ENCODE measurements at places on chromosomes 16 and 17.

DNA sequence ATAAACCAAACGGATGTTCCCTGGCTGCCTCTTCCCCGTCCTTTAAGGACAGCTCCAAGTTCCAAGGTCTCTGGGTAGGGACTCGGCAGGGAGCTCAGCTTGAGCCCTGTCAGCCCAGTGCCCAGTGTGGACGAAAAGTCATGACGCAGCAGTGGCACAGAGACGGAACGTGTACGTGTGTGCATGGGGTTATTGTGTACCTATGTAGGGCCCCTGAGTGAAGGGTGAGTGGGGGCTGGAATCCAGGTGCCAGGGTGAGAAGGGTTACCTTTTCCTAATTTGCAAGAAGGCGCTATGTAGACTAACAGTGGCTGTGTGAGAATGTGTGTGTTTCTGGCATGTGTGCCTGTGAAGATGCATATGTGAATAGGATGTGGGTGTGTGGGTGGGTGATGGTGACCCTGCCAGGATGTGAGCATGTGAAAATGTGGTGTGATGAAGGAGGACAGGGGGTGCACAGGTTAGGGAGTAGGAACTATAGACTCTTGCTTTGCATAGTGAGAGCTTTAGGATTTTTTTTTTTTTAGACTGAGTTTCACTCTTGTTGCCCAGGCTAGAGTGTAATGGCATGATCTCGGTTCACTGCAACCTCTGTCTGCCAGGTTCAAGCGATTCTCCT lies 6.0 kb downstream of the SCN4A start:
- DNase-seq = no peak

DNA sequence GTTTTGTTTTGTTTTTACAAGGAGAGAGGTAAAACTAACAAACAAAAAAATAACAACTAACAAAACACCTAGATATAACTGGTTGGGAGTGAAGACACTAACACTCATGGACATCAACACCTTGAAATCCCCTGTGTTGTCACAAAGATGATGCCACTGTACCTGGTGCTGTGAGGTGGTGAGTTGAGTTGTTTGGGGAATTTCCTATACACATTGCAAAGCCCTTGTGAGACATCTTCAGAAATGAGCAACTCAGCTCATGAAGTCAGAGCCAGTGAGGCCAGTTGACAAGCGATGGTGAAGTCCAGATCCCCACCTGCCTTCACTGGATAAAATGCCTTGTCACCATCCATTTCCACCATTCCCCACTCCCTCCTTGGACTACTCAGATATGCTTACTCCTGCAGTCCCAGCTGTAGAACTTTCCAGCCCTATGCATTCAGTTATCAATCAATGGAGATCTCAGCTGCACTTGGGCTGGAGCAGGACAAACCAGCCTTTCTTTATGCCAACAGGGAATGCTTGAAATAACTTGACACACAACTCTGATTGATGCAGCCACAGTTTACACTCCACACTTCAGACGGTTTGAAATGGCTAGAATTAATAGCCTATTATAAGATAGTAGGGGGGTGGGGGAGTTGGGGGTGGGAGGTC lies 22.2 kb downstream of the ANKFN1 start:
- DNase-seq = no peak

DNA sequence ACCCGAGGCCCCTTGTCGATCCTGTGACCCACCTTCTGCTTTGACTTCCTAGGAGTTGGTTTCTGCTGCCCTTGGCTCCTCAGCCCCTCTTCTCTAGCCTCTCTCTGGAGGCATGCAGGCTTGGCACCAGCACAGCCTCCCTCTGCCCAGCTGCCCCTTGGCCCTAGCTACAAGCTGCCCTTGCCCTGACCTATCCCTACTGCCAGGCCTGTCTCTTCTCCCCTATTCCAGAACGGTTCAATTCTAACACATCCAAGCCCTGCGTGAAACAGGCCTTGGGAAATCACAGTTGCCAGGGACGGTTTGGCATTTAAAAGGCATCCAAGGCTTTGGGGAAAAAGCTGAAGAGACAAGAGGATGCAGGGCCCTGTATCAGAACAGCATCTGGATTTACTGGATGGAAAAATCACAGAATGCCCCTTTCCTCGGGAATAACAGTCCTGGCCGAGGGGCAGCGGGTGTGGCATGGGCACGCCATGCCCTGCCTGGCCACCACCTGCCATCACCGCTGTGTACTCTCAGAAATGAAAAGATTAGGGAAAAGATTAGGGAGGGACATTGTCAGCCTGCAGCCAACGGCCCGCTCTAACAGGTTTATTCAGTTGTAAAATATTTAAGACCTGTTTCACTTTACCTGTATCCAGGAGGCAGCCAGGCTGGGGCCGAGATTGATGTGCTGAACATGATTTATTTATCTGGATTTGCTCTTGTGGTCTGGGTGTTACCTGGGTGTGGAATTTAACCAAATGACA lies 15.8 kb downstream of the RAI1 start:
- no peak for DNase-seq

GRCh38 chr16:69711115-69711740 lies 15.1 kb downstream of the NQO1 start:
- DNase-seq = no peak

DNA sequence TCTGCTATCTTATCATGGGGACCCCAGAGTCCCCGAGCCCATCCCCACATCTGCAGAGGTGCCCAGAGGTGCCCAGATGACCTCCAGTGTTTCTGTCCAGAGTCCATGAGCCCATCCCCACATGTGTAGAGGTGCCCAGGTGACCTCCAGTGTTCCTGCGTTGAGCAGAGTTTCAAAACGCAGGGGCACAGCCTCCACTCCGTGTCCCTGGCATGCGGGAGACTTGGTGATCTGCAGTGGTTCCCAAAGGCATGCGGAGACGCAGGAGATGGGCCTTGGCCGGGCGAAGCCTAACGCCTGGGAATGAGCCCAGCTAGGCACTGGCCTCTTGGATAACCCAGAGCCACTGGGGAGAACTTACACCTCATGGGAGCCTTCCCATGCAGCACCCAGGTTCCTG lies 41.3 kb downstream of the COX4I1 start:
- no peak for DNase-seq

GRCh38 chr17:66904760-66905624 lies 59.5 kb upstream of the CACNG4 start:
- DNase-seq = no peak

- no peak for DNase-seq
These were observed 2.6 kb upstream of the TRIM65 start for GRCh38 chr17:75899353-75899752.

DNA sequence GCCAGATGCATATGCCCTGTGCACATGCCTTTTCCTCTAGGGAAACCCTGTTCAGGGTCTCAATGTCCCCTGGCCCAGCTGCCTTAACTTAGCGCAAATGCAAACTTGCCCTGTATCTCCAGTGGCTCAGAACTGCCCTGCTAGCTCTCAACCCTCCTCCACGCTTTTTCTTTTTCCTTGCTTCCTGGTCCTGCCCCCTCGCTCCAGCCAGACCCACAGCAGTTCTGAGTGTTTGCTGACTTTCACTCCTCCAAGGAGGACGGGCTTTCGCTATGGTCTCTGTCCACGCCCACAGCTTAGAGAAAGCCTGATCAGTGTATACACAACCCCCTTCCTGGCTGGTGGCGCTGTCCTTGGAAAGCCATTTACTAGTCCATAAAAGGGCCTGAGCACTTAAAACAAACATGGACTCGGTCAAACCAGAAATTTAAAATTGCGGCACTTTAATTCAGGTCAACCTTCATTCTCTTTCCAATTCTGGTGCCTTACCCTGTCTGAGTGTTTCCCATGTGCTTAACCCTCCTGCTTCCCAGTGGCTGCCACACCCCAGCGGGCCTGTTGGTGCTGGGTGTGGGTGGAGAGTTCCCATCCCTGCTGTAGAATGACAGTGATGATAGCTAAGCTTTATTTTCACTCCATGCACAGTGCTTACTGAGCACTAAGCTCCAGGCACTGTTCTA lies 15.6 kb upstream of the TMEM98 start:
- DNase-seq = peak; percentile 71

- no peak for DNase-seq
These were observed 27.7 kb downstream of the ABCC1 start for GRCh38 chr16:15976929-15977637.

GRCh38 chr16:10501016-10501607 lies 79.3 kb downstream of the EMP2 start:
- DNase-seq = no peak

DNA sequence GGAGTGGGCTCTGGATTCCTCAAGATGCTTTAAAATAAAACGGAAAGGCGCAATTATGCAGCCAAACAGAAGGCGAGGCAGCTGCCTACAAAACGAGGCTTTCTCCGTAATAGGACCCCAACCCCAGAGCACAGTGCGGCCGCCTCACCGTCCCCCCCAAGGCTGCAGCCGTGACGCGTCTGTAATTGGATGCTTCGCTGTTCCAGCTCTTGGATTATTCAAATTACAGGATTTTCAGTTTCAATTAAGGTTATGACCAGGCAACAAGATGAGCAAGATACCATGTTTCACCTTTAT lies 37.3 kb upstream of the ABR start:
- no peak for DNase-seq

GRCh38 chr16:48137822-48138221 lies 18.0 kb downstream of the ABCC12 start:
- DNase-seq = no peak

- no peak for DNase-seq
These were observed 76.5 kb downstream of the NETO2 start for GRCh38 chr16:47067203-47067602.

DNA sequence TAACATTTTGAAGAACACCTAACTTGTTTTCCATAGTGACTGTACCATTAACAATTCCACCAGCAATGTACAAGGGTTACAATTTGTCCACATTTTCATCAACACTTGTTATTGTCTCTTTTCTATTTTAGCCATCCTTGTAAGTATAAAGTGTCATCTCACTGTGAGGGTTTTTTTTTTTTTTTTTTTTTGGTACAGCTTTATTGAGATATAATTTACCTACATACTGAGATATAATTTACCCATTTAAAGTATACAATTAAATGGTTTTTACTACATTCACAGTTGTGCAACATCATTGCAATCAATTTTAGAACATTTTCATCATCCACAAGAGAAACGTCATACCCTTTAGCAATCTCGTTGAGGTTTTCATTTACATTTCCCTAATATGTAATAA lies 17.9 kb upstream of the TMIGD1 start:
- no peak for DNase-seq

GRCh38 chr17:42325026-42325425 lies 36.7 kb downstream of the STAT5A start:
- DNase-seq = no peak

- DNase-seq = no peak
These were observed 3.7 kb downstream of the TSR3 start for GRCh38 chr16:1347962-1348361.

- DNase-seq = no peak
These were observed 65.7 kb downstream of the PARN start for GRCh38 chr16:14564323-14564722.

DNA sequence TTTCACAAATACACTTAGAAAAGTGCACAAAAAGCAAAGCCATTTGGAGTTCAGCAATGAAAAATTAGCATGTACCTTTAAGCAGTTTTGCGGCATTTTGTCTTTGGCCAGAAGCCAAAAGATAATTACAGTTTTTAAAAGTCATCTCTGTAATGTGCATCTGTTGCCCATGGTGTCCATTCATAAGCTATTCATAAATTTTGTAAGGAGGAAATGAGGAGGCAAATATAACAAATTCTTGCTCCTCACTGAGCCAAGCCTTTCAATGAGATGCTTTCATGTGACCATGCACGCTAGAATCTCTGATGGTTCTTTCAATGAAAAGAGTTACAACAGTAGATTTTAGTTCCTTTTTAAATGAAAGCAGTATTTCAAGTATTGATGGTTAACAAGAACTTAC lies 247.1 kb upstream of the MON1B start:
- DNase-seq = no peak

- DNase-seq = no peak
These were observed 1.2 kb downstream of the GNA13 start for GRCh38 chr17:65055280-65055707.

DNA sequence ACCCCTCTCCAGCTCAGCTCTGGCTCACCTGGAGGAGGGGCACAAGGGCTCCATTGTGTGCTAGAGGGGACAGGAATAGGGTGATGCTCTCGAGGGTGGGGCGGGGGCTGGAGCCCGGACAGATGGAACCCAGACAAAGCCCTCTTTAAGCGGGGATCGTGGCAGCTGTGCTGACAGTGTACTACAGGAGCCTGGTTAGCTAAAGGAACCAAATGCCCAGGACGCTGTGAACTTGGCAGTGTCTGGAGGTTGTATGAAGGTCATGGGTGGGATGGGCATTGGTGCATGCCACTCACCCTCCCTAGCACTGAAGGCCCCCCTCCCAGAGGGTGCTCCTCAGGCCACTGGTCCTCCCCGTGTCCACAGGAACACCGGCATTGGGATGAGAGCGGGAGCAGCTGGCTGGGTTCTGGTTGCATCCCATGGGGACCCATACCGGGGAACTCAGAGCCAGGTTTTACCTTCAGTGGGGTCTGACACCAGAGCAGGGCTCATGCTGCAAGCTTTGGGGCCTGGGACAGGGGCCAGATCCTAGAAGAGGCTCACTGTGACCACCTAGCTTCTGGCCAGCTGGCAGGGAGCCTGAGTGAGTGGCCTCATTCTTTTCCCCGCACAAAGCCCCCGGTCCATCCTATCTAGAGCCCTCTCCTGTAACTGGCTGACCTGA lies 11.9 kb downstream of the KIF19 start:
- no peak for DNase-seq

DNA sequence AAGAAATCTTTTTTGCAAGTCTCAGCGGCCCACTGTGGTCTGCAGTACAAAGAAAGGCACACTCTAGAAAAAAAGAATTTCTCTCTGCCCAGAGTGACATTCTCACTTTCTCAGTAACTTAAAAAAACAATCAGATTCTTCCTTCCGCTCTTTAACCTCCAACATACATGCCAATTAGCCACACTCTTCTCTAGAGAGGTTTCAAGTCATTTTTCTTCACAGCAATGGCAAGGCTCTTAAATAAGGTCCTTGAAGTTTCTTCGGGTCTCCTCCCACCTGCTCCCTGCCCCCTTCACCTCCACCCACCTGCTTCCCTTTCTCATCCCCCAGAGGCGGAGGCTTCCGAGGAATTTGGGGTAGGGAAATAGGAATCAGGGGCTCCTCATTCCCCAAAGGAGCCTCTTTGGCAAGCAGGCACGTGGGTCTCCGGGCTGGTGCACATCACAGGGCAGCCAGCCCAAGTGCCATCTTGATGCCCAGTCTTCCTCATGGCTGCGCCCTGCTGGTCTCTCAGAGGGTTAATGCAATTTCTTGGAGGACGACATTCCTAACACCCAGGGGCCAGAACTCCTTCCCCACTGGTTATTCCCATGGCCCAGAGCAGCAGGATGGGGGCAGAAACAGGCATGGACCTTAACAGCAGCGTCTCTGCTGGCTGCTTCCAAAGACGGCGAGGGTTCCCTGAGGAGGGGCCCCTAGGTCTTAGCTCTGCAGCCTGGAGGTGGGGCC lies 855 bp upstream of the MEOX1 start:
- DNase-seq = peak; percentile 48

DNA sequence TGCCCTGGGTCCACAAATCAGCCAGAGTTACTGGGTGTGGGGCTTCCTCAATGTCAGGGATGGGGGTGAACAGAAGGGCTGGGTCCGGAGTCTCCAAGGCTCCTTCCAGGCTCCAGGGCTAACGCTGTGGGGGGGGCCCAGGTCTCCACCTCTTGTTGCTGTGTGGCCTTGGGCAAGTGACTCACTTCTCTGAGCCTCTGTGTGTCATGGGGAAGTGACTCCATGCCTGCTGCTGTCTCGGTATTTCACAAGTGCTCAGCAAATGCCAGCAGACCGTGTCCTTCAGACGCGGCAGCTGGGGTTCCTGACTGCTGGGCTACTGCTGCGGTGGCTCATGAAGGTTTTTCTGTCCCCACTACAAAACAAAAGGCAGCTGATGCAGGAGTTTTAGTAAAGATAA lies 26.6 kb downstream of the JPH3 start:
- no peak for DNase-seq

- DNase-seq = no peak
These were observed 2.0 kb downstream of the SOCS3 start for GRCh38 chr17:78357672-78358537.
